CD4-positive, alpha-beta T cell treated with Interleukin-17A for 1 hour (primary cell): ENCODE measurements at places on chromosomes 7 and 10.
A peak's percentile ranks its signal among the peaks of the same experiment; 100 is the strongest.

DNA sequence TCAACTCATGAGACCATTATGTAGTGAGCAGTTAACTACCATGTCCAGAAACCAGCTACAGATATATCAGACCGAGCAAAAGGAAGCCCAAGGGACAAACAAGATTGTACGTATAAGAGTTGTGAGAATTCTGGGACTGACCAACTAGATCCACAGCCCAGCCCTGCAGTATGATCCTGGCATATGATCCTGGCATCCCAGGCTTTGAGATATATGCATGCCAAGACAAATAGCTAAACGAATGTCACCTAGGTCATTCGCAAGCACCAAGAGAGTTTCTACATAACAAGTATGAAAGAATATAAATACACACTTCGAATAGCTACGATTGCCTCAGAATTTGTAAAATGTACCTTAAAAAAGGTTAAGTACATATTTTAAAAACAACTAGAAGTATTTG lies 56.4 kb upstream of the PMPCB start:
- DNase-seq, result no peak

GRCh38 chr7:78587443-78588044 lies 789.0 kb downstream of the PHTF2 start:
- DNase-seq, result no peak

DNA sequence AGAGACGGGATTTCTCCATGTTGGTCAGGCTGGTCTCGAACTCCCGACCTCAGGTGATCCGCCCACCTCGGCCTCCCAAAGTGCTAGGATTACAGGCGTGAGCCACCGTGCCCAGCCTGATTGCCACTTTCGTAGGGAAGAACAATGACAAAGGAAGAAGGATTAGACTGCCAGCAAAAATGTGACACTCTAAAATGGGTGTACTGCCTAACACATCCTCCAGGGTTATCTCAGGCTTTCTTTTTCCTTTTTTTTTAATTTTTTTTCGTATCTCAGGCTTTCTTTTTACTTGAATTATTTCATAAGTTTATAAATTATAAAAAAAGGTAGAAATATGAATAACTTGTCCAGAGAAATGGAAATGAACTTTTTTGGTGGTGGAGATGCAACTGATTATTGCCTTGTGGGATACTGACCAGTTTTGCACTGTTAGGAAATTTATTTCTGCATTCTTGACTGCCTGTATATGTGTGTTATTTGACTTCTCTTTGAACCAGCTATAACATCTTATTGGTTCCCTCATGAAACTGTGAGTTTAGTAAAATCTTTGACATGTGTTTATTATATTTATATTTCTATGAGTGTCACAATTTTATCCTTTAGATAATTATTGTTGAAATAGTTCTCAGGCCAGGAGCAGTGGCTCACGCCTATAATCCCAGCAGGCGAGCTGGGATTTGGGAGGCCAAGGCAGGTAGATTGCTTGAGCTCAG lies 56.8 kb downstream of the XRCC2 start:
- DNase-seq, result no peak

- no peak for DNase-seq
Observed at GRCh38 chr7:27611059-27611458, 51.6 kb downstream of the HIBADH start.

DNA sequence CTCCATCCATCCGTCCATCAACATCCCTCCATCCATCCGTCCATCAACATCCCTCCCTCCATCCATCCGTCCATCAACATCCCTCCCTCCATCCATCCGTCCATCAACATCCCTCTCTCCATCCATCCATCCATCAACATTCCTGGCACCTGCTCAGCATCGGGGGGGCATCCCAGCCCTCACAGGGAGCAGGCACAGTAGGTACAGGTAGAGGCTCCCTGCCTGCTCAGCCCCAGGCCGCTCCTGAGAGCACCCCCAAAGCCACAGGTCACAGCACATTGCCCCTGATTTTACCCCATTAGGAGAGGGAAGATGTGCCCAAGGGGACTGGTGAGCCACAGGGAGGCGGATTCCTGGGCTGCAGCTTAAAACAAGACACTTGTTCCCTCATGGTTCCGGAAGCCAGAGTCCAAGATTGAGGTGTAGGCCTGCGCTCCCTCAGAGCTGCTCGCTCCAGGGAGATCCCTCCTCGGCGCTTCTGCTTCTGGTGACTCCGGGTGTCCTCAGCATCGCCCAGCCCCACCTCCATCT lies 21.1 kb upstream of the CFAP46 start:
- no peak for DNase-seq

- DNase-seq, result no peak
Observed at GRCh38 chr10:77746047-77746707, 108.6 kb upstream of the KCNMA1 start.

DNA sequence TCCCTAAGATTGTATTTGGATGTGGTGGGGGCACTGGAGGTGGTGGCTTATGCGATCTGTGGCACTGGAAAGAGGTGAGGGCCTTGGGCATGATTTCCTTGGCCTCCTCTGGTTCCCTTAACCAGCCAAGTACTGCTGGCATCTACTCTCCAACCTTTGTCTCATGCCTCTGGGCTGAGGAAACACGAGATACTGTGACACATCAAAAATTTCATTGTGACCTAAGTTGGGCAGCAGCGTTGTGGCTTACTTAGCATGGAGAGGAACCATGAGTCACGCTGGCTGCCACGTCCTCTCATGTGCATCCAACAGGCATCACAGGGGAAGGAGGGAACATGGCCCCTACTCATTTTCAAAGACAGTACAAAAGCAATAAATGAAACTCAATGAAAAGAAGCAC lies 29.7 kb upstream of the GSDME start:
- DNase-seq, result no peak

DNA sequence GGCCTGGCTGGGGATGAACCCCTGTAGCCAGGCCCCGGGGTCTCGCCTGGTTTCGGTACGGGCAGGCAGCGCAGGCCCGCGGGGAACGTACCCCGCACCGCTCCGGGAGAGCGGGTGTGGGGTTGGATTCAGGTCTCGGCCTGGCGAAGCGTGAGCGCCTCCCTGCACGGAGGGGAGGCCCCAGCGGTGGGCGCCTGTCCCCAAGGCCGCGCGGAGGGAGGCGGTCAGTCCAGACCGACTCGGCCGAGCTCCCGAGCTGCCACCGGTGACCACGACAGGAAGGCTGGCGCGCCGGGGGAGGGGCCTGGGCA lies 378 bp upstream of the INPP5F start:
- DNase-seq, result no peak

DNA sequence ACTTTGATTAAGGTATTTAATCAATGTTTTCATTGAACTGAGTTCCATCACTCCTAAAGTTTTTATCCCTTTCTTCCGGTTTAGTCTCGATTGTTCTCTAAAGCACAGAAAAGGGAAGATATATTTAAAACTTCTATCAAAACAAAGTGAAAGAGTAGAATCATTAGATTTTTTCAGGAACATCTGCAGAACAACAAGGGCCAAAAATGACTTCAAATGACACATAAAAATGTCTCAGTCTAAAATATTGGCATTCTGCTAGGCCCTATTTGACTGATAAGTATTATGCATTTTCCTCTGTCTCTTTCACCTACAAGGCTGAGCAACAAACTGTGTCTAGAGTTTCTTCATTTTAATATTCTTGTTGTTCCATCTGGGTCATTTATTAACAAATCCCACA lies 899.5 kb upstream of the LRRTM3 start:
- no peak for DNase-seq

GRCh38 chr7:2012981-2013380 lies 219.8 kb downstream of the MAD1L1 start:
- DNase-seq, result no peak

DNA sequence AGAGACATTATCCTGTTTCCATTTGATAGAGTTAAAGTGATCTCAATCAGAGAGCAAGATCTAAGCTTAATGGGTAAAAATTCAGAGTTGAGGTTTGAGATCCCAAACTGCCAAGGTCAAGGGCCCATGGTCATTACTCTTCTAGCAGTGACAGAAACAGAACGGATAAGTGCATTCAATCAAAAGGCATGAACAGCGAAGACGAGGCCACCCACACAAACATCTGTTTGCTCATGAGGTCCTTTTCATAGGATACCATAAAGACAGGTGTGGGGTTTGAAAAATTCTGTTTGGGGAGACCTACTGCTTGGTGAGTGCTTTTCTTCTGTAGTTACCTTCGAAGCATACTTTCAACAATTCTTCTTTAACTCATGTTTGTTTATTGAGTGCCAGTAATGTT lies 58.3 kb downstream of the SEMA3C start:
- DNase-seq, result no peak

GRCh38 chr10:46555366-46555712 lies 1.1 kb downstream of the GPRIN2 start:
- DNase-seq, result no peak

DNA sequence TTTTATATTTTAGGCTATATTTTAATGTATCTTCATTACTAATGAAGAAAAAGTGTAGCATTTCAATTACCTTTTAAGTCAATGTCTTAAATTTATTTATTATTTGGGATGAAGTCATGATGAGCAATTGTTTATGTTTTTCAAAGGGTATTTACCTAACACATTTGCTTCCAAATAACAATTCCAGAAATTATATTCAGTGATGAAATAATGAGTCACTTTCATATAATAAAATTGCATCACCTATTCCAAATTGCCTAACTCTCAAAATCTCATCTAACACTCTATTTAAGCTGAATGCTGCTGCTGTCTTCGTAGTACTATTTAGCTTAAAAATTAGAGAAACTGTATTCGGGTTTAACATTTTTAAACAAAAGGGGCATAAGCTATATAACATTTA lies 97.7 kb downstream of the PRKG1 start:
- DNase-seq, result no peak

GRCh38 chr10:114571316-114571999 lies 86.6 kb downstream of the ABLIM1 start:
- DNase-seq, result no peak

DNA sequence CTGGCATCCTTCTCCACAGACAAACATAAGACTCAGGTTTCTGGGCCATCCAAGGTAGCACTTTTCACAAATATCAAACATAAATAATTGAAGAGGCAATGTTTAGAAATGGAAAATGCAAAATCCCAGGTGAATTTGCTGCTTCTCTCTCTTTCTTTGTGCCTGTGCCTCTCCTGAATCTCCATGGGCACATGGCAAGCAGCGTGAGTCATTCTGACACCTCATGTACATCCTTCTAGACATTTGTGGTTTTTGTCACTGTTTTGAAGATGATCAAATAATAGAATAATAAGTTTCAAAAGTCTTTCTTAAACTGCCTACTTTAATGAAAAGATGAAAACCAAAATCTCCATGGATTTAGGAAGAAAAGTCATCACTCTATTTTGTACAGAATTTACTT lies 60.3 kb upstream of the RAB11FIP2 start:
- no peak for DNase-seq

- no peak for DNase-seq
Observed at GRCh38 chr7:38669965-38670520, 38.9 kb upstream of the AMPH start.

DNA sequence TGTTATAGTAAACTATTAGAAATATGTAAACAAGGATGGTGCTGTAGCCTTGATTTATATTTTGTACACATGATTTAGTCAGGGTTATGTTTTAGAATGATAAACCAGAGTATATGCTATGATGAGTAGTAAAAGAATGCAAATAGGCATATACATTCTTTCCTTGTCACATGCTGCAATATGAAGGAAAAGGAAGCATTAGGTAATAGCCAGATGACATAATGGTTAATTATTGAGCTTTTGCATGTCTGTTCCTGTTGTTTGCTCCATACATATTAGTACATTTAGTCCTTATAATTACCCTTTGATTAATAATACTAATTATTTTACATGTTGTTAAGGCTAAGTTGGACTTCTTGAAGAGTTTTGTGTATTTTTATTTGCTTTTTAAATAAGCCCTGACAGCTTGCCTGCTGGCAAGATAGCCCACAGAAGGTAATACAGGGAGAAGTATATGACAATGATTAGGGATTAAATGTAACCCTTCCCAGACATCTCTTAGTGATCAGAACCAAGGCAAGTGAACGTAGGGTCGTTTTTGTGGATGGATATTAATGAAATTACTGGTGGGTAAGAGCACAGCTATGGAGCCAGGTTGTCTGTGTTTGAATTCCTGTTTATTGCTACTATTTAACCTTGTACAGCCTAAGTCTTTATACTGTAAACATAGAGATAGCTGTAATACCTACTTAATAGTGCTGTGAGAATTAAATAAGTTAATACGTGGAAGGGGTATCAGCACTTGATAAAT lies 68.4 kb downstream of the PHTF2 start:
- DNase-seq, result no peak

DNA sequence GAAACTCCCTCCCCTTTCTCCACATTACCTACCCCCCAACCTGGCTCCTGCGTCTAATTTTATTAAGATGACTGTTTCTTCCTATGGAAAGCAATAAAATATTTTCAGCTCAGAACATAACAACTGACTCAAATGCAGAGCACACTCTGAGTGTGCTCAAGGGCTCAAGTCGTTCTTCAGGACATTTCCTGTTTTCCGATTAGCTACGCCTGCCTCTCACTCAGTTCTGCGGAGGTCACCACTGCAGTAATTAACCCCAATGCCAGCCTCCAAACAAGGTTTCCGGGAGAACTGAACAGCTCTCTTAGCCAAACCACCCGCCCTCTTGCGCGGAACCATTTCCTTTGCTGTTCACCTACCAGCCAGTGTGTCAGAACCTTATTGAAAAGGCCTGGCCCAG lies 19.3 kb downstream of the MYOF start:
- DNase-seq, result peak; percentile 33

DNA sequence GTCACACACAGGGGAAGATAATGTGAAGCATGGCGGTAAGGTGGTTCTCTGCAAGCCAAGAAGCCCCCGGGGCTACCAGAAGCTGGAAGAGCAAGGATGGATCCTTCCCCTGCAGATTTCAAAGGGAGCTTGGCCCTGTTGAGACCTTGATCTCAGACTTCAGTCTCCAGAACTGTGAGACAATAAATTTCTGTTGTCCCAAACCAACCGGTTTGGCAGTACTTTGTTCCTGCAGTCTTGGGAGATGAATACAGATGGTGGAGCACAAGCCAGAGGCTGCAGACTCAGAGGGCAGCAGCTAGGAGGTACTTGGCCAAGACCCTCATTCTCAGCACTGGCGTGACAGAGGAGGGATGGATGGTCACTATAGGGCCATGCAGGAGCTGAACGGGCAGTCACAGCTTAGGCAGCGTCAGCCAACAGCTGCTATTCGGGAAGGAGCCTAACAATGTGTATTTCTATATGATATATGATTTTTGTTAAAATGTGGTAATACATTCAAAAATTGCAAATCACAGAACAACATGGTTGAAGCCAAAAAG lies 387.3 kb downstream of the TNS3 start:
- no peak for DNase-seq

GRCh38 chr10:97705006-97705670 lies 8.4 kb upstream of the MARVELD1 start:
- DNase-seq, result no peak
